Stimulated activated CD4-positive, alpha-beta T cell treated with anti-CD3 and anti-CD28 coated beads, Interleukin-15, amount 100 ng/mL, for 1 hour (primary cell): ENCODE measurements at places on chromosomes 4 and X.

GRCh38 chr4:32775049-32775448, 2054.9 kb downstream of the PCDH7 start:
- DNase-seq: no peak

GRCh38 chr4:48261281-48261680, 8.4 kb downstream of the TEC start:
- DNase-seq: no peak

DNA sequence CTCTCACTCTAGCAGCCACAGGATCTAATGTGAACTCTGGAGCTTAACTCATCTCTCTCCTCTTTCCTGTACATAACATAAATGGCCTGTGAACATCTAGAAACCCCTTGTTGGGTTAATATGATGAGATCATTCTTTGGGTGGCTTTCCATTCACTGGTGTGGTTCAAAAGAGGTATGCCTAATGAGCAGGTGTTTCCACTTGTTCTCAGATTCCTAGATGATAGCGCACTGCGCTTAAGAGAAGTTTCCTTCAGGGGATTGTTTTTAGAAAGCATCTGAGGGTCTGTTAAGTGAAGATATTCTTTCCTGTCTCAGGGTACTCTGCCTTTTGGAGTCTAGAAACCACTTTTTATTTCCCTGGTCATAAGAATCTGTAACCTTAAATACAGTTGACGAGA, 32.5 kb downstream of the FRMPD4 start:
- DNase-seq: no peak

DNA sequence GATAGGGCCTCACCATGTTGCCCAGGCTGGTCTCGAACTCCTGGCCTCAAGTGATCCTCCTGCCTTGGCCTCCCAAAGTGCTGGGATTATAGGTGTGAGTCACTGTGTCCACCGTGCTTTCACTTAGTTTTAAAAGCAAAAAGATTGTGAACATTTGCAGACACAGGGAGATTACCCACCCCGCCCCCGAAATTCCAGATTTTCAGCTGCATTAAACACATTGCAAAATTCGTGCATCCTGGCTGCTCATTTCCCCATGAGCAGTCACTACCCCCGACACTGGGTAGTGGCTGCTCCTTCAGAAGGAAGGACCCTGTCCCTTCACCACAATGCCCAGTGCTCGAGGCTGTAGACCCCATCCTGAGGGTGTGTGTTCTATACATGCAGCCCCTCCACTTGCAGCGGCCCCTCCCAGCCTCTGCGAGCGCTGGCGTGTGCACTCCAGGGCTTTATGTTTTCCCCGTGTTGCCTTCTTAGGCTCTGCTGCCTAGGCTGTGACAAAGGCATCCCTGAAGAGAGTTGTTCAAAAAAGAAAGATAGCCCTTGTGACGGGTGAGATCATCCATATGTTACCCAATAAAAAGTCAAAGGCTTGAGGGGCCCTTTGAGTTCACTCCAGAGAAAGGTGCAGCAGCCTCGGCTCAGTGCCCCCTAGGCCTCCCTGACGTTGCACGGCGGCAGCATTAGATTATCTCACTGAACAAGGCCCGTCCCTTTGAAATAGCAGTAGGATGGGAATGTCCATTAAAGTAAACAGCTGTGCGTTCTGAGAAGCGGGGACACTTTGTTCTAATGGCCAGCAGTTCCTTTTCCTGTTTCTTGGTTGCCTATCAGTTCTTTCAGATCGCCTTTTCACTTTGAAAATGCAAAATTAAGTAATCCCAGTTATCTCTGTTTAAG, 71.6 kb downstream of the SHROOM2 start:
- DNase-seq: no peak

- no peak for DNase-seq
Observed at GRCh38 chr4:113677325-113677724, 84.2 kb downstream of the CAMK2D start.
